ENCODE measurements at places on chromosomes 2 and 18.

- DNase-seq, result no peak
Measured at GRCh38 chr2:30235008-30235655, 3.8 kb downstream of the LBH start.

DNA sequence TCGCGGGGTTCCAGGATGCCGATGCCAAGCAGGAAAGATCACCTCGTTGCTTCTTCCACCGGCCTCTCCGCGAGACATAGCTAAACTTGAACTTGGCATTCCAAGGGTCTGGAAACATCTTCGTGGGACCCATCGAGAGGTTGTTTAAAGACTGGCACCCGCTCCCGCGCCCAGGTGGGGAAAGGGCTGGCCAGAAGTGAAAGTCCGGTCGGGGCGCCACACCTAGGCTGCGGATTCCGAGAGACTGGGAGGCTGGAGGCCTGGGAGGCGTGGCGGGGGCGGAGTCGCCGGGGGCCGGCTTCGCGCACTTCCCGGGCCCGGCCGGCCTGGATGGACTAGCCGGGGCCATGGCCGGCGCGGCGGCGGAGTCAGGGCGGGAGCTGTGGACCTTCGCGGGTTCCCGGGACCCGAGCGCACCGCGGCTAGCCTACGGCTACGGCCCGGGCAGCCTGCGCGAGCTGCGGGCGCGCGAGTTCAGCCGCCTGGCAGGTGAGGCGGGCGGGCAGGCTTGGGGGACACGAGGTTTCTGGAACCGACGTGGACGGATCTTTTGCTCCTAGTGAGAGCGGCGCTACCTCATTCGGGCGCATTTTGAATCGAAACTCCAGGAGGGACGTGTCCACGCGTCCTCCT, at the start of gene MOCOS:
Gene MOCOS (plus strand): TSS at position 305 of the 633 bp plus-strand sequence. CDS start 43 bp downstream, at position 348.
- DNase-seq, result no peak

GRCh38 chr2:237966250-237966564, 607 bp upstream of the UBE2F start:
- no peak for DNase-seq

DNA sequence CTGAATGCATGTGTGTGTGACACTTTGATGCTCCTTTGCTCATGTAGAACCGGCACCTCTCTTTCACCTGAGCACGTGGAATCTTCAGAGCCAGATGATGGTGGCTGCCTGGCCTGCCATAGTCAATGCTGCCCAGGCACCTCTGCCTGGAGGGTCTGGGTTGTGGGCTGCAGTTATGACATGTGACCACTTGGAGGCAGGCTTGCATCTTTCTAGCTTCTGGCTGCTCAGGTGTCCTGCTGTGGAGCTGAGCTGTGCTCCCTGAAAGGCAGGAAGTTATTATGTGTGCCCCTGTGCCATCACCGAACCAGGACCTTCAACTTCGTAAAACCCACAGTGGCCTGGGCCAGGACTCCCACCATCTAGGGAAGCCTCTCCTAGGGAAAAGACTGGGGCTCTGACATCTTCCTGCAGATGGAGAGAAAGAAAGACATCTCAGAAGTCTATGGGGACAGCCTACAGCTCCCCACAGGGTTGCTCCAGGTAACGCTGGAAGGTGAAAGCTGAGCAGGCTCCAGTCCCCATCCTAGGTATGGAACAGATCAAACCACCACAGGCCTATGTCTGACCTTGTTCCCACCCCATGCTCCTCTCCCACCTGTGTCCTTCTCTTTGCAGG, 30.2 kb downstream of the PSD4 start:
- no peak for DNase-seq

DNA sequence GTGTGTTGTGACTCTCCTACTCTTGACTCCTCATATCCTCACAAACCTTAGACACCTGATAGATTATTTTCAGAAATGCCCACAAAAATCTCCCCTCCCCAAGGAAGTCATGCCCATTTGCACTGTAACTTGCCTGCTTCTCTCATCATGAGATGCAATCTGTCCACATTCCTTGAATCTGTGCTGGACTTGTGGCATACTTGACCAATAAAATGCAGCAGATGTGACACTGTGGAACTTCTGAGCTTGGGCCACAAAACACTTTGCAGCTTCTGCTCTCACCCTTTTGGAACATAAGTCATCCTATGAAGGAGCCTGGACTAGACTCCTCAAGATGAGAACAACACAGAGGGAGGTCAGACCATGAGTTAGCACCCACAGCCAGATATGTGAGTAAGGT, 4.4 kb upstream of the PID1 start:
- DNase-seq, result no peak

Measured in NCI-H1417 treated with DMSO at 0.1 percent for 48 hours (cell line).